CD4-positive, alpha-beta T cell treated with Interleukin-12 subunit alpha and Interleukin-12 subunit beta, for 1 hour (primary cell): ENCODE measurements at places on chromosomes 16 and 17.

- DNase-seq, result no peak
Measured at GRCh38 chr17:18187821-18188761, 4.5 kb downstream of the ALKBH5 start.

GRCh38 chr17:40895106-40895730, 10.2 kb upstream of the KRT20 start:
- DNase-seq, result no peak

DNA sequence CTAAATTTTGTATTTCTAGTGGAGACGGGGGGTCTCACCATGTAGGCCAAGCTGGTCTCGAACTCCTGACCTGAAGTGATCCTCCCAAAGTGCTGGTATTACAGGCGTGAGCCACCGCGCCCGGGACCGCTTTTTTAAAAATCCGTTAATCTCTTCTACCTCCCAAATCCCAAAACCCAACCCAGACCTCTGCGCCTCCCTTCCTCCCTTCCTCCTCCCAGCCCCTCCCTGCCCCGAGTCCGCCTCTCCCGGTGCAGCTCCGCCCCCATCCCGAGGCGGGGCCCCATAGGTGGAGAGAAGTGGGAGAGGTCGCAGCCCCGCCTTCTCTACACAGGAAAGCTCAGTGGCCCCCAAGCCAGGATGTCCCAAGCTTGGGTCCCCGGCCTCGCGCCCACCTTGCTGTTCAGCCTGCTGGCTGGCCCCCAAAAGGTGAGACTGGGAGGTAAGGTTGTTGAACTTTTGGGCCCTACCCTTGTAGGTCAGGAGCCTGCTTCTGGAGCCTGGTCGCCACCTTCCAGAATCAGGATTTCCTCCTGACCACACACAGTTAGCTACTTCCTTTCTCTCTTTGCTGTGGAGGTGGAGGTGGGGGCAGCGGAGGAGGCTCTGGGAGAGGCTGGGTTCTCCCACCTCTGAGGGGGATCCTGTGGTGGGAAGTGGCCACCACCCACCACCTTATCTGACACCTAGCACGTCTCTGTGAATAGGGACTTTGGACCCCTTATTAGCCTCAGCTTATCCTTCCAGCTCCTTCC, at the start of gene TMEM92:
Gene TMEM92, plus strand, starts transcription at position 325 of the 755 bp plus-strand sequence. Its CDS starts 36 bp downstream, at position 361.
- DNase-seq, result no peak

- DNase-seq, result peak; percentile 83
Measured at GRCh38 chr17:7912927-7913524, 3.1 kb downstream of the RNF227 start.

GRCh38 chr17:78879635-78880186, 23.3 kb downstream of the CEP295NL start:
- DNase-seq, result peak; percentile 32

GRCh38 chr17:76140661-76141211, 309 bp downstream of the FOXJ1 start:
- DNase-seq, result no peak

DNA sequence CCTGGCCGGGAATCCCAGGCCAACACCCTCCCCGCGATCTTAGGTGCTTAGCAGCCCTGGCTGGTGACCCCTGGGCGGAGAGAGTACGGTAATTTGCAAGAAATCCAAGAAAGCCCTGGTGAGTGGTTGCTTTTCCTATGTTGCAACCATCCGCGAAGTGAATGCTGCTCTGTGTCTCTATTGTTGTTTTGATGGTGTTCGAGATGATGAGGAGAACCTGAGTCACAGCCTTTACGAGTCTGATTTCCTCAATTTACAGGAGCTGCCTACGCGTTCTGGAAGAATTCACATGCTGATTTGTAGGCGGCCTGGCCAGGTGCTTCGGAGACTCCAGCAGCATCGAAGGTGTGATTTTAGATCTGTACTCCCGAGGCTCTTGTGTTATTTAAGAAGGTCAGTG, 63.3 kb downstream of the TMEM235 start:
- DNase-seq, result no peak

DNA sequence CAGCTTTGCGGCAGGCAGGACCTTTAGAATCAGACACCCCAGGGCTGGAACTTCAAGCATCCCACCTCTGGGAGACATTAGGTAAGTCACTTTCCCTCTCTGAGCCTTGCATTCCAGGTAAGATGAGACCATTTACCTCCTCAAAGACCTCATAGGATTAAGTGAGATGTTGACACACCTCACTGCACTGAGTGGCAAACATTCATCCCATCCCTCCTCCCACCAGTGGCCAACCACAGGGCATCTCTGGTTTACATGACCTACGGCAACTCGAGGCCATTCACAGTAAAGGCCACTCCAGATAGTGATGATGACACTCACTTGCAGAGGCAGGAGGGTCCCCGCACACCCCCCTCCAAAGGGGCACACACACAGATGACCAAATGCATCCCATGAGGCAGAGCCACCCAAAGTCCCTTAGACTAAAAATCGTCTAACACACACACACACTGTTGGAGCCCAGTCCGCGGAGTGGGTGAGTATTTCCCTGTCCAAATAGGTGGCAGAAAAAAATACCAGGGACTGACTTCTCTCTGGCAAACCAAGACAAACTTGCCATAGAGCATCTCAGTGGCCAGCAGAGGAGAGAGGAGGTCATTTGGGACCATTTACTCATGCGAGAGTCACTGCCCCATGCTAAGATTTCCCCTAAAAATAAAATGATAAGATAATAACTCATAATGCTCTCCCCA, 454.9 kb downstream of the SOX9 start:
- no peak for DNase-seq
